Activated naive CD4-positive, alpha-beta T cell treated with anti-CD3 and anti-CD28 coated beads for 36 hours (primary cell): ENCODE measurements at places on chromosomes 11 and 22. TPM values are rescaled to one million over a fixed set of nuclear protein-coding genes. Genes with fewer than 3 reads are reported as not detected.

GRCh38 chr11:133038850-133039249 lies 493.5 kb downstream of the OPCML start:
- no peaks in the 10 kb centered on the region for H3K36me3 ChIP-seq
- no peaks in the 10 kb centered on the region for H3K4me1 ChIP-seq
- DNase-seq, result no peak
- no peak overlapping the region for H3K27ac ChIP-seq
- no peak overlapping the region for H3K4me3 ChIP-seq

DNA sequence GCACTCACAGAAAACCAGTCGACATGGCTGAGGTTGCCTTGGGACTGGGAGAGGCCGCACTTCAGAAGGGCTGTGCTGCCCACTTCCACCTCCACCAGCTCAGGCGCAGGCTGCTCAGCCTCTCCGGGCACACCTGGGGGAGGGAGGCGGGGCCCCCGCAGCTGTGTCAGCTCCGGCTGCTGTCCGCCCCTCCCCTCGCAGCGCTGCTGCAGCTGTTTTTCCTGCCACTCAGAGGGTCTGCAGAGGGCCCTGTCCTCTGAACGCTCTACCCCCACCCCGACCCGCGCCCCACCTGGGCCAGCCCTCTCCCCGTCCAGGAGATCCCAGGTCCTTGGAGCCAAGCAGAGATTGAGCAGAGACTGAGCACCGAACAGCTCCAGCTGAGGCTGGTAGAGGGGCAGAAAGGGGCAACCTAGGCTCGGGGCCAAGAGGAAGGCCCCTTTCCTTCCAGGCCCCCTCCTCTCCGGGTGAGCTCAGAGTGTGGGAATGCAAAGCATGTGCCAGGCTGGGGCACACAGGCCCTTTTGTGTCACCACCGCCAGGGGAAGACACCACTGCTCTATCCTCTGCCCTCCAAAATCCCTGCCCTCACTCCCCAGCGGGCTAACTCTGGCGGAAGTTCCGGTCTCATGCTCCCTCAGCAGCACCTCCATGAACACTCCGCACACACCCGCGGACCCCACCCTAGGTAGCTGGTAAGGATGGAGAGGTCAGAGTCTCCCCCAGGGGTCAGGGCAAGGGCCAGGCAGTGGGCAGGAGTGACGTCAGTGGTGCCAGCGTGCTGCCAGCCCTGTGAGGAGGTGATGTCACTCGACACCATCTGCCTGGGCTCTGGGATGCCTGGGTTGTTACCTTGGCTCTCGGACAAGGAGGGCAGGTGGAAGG lies 1.6 kb downstream of the MCAM start:
- no peak overlapping the region for H3K27ac ChIP-seq
- H3K27me3 ChIP-seq, result peaks cover 22% of the 10 kb centered on the region
- peaks cover 15% of the 10 kb centered on the region for H3K4me1 ChIP-seq
- no peaks in the 10 kb centered on the region for H3K36me3 ChIP-seq
- H3K4me3 ChIP-seq, result peak overlapping the region; percentile 73

The NOL12 gene
- 26.7 TPM for total RNA-seq

The ZBTB3 gene
- total RNA-seq, result 12.1 TPM

The MYEOV gene
- 0.35 TPM for total RNA-seq
